SJSA1 (cell line): ENCODE measurements at places on chromosomes 12 and 14. TPM values are rescaled to one million over a fixed set of nuclear protein-coding genes. Genes with fewer than 3 reads are reported as not detected.

DNA sequence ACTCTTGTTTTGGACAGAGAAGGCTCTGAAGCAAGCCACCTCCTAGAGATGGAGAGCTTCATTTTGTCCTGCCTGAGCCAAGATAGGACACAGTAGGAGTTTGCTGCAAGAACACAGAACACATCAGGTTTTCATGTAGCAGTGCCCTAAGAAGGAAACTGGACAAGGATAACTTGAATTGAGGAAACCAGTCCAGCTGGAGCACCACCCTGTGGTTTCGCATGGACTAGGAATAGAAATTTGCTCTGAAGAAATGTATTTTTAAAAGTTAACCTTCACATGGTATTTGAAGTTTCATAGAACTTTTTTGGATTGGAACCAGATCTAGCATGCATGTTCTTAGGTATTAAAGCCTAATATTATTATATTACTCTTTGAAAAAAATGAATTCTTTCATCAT is 68.8 kb downstream of the RERG start:
- no peak for DNase-seq

- DNase-seq, result no peak
These were observed 47.0 kb upstream of the PLBD1 start for GRCh38 chr12:14614704-14615121.

GRCh38 chr14:50353126-50353525 is 41.0 kb downstream of the DMAC2L start:
- no peak for DNase-seq

GRCh38 chr12:131720921-131721320 is 10.0 kb downstream of the SFSWAP start:
- no peak for DNase-seq

DNA sequence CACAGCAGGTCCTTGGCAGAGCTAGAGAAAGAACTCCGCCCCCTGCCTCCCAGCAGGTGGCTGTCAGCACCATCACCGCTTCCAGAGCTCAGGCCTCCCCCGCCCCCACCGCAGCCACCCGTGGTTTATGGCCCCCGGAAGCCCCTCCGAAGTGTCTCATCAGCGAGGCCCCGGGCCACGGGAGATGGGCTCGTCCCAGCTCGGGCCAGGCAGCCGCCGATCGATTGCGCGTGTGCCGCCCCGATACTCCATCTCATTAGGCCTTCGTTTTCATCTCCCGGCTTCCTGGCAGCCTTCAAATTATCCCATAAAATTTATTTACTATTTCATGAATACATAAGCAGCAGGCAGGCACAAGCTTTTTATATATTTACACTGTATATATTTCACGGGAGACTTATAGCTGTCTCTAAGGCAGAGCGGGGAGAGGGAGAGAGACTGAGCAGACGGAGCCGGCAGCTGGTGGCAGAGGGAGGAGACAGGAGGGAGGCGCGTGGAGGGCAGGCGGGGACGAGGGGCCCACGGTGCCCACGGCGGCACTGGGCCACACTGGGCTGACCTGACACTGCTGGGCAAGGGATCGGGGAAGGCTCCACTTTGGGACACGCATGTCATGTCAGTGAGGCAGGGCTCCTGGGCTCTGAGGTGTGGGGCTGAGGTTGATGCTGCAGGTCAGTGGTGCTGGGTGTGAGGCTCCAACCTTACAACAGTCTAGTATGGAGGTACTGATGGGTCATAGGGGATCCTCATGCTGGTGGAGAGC is 241.2 kb downstream of the RBM19 start:
- no peak for DNase-seq

DNA sequence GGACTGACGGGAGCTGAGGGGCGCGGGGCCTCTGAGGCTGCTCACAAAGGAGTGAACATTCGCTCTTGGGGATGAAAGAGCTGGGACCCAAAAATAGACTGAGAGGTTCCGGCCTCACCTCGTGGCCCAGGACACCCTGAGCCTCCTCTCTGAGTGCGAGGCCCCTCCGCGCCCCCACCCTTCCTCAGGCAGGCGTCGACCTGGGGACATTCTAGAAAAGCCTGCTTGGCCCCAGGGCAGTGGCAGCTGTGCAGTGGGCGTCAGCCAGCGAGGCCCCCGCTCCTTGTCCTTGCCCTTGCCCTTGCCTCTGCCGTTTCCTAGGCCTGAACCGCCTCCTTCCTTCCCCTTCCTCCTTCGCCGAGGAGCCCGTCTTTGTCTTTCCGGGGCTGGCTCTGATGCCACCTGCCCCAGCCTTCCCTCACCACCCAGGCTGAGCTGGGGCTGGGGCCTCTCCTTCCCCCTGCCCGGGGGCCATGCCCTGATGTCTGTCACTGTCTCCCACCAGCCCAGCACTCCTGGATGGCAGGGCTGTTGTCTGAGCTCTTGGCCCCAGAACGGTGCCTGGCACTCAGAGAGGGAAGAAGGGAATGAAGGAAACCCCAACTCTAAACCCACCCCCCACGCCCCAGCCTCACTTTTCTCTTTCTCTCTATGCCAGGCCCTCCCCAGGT is 208.2 kb upstream of the RTL1 start:
- no peak for DNase-seq

GRCh38 chr14:90533591-90534021 is 136.8 kb downstream of the CALM1 start:
- DNase-seq, result no peak

- peak; percentile 10 for DNase-seq
These were observed 81.1 kb upstream of the RFLNA start for GRCh38 chr12:124213666-124214347.

DNA sequence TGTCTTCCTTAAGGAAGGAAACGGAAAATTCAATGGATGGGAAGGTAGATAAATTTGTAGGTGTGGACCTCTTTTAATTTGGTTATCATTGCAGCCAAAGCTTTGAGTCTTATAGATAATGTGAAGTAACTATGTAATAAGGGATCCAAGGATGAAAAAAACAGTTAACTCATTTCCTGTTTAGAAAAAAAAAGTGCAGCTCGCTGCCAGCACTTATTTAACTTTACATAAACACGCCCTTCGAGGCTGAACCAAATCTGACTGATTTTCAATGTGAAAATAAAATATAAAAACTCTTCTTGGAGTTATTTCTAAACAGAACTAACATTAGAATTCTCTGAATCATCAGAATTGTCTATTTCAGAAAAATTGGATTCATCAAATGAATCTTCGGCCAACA is 7.0 kb downstream of the NUBPL start:
- DNase-seq, result no peak

- peak; percentile 34 for DNase-seq
These were observed 392 bp downstream of the SLC15A4 start for GRCh38 chr12:128823216-128823915.

GRCh38 chr14:48350971-48351370 is 675.6 kb upstream of the MDGA2 start:
- no peak for DNase-seq

DNA sequence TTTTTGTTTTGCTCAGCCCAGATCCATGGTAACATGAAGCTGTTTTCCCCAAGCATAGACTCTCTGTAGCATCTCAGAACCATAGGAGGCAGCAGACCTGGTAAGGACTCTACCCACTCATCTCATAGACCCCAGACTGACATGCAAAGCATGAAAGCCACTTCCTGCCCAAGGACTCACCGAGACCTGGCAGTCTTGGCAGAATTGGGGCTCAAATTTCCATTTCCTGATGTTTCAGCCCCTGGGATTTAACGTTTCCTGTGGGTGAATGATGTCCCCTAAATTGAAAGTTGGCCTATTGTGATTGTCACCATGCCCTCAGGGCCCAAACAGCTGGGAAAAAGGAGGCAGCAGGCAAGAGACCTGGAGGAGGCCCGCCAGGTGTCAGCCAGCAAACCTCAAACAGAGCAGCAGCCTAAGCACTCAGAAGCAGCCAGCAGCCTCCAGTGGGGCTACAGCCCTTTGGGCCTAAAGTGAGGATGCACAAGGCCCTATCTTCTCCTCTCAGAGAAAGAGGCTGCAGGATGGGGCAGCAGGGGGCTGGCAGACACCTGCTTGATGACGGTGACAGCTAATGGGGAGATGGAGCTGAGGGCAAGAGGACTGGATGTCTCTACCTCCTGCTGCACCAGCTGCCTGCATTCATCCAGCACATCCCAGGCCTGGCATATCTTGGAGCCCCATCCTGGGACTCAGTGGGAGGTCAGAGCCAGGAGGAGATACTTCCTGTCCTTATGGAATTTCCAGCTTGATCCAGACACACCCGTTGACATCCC is 8.5 kb downstream of the KRT85 start:
- DNase-seq, result no peak

DNA sequence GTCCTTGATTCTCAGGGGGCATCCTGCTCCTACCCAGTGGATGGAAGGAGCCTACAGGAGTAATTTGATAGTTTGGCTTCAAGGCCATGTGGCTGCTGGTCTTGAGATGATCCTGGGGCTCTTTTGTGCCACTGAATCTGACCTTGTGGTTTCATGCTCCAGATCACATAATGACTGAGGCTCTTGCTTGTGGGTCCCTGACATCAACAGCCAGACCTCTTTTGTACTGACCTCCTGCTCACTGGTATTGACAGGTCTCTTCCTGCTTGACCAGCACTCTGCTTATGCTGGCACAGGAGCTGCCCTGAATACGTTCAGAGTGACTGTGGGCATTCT is 23.2 kb upstream of the JPH4 start:
- no peak for DNase-seq

GRCh38 chr12:113471619-113472171 is at the start of gene LHX5:
Gene LHX5, minus strand, starts transcription at chr12:113471871. Its CDS starts 373 bp downstream, at chr12:113471498.
- DNase-seq, result no peak

GRCh38 chr12:78371284-78371683 is 493.3 kb upstream of the SYT1 start:
- DNase-seq, result no peak

DNA sequence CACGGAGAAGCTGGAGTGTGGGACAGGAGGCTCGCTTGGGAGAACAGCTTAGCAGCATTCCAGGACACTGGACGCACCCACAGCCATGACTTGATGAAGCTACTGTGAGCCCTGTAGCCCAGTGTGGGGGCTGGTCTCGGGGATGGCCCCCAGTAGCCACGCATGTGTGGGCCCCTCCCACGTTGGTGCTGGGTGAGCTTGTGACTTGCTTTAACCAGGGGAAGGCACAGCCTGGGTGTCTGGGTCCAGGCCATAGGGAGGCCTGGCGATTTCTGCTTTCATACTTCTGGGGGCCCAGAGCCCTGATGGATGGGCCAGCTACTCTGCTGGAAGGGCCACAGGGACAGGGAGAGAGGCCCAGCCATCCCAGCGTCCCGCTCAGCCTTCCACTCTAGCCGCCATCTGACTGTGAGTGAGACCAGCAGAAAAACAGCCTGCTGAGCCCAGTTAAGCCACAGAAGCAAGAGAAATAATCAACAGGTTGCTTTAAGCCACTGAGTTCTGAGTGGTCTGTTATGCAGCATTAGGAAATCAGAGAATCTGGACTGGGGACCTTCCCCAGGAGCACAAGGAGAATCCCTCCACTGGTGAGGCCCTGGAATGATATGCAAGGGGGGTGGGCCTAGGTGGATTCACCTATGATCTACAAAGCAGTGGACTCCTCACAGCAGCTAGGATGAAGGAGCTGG is 16.1 kb downstream of the DIO3 start:
- DNase-seq, result no peak

DNA sequence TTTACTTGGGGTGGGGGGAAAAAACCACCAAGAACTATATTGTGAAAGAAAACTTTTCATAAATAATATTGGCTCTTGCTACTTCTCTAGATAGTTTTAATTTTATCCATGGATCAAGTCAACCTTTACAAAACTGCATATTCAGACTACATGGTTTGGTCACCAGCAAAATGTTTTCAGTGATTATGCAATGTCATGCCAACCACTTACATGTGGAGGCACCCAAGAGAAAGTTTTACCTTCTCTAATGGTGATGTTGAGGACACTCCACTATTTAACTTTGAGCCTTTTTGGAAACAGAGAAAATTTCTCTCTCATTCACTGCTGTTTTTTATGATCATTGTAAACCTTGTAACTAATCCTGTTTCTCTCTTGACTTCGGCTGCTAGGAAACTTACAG is 21.6 kb downstream of the PLCZ1 start:
- DNase-seq, result no peak

DNA sequence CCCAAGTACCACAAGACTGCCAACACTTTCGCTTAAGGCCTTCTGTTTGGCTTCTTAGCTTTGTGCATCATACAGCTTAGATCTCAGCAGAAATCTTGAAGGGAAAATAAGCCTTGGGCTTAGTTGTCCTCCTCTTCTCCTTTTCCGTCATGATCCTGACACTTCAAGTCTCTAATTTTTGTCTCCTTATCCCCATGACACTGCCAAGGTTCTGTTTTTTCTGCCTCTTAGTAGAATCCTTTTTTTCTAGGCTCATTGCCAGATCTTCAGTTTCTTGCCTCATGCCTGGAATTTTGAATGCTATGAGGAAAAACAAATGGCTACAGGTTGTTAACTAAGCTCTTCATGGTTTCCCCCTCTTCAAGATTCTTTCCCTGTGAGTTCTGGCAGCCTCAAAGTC is 450.4 kb downstream of the LRFN5 start:
- DNase-seq, result no peak

DNA sequence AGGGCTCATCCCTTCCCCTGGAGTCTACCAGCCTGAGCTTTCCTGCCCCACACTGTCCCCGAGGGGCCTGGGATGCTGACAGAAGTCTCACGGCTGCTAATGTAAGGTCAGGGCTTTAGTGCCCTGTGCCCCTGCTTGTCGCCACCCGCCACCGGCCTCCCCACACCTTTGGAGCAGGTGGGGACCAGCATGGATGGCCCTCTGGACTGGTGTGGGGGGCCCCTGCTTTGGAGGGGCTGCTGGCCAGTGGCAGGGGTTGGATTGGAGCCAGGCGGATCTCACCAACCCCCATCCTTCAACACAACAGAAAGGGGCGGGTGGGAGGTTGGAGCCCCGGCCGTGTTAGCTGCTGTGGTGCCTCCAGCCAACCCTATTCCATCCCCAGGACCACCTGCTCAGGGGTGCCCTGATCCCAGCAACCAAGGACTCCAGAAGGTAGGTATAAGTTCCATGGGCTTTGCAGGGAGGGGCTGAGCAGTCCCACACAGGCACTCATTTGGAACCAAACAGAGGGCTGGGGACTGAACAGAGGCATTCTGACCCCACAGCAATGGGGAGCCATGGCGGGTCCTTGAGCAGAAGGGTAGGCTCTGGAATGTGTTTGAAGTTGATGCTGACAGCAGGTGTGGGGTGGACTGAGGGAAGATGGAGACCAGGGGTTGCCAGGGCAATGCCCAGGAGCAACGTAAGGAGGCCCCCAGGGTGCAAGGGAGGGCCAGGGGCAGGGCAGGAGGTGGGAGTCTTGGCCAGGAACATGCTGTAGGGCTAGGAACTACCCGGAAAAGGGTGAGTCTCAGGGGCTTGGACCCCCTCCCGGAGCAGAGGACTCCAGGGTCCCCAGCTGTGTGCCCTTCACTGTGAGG is 145.1 kb upstream of the C14orf180 start:
- no peak for DNase-seq

DNA sequence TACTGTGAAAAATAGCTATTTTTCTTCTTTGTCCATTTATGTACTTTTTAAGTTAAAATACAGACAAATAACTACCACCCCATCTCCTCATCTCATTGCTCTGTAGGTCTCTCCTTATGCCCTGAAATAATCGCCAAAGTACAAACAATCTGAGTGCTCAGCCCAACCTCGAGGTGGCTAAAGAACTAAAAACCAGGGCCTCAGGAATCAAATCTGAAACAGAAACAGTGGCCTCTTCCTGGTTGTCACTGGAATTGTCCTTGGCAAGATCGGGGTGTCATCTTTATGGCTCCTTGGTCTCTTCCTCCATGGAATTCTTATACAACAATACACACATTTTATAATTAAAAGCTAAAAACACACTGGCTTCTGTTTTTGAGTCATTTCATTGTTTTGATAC is 182.4 kb downstream of the ASCL1 start:
- DNase-seq, result no peak

The PAWR gene
- total RNA-seq, result 30.7 and 40.8 TPM in 2 replicates

The OTOGL gene
- 0.08 and 0.50 TPM in 2 replicates for total RNA-seq

The LRRIQ1 gene
- not detected in 2 replicates for total RNA-seq

The ATF1 gene
- total RNA-seq, result 36.9 and 38.1 TPM in 2 replicates

The RNASE2 gene
- not detected in 2 replicates for total RNA-seq
